CD4-positive, alpha-beta T cell treated with Interleukin-6 at 100 ng/mL for 8 hours (primary cell): ENCODE measurements at places on chromosomes 7 and 10.

- DNase-seq = no peak
These were observed 52.1 kb downstream of the FOXL3 start for GRCh38 chr7:341841-342638.

GRCh38 chr7:88014581-88014980 is 80.5 kb downstream of the ADAM22 start:
- no peak for DNase-seq

GRCh38 chr10:124957404-124957947 is 15.6 kb downstream of the ZRANB1 start:
- no peak for DNase-seq

- no peak for DNase-seq
These were observed at the start of gene TET1 for GRCh38 chr10:68560186-68560942. Gene TET1, plus strand, starts transcription at chr10:68560337. Its CDS starts 12,002 bp downstream, at chr10:68572339.

DNA sequence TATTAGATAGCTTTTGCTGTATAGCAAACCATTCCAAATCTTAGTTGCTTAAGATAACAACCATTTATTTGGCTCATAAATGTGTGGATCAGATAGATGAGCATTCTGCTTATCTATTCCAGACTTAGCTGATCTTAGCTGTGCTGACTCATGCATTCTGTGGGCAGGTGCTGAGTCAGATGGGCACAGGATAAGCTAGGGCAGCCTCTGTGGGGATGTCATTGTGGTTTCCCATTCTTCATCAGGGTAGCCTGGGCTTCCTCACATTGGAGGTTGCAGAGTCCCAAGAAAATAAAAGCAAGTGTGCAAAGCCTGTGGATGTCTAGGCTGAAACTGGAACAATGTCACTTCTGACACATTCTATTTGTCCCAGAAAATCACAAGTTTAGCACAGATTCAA is 917.0 kb downstream of the TYW1 start:
- DNase-seq = no peak

GRCh38 chr10:28118985-28119628 is 120.2 kb upstream of the ODAD2 start:
- no peak for DNase-seq

DNA sequence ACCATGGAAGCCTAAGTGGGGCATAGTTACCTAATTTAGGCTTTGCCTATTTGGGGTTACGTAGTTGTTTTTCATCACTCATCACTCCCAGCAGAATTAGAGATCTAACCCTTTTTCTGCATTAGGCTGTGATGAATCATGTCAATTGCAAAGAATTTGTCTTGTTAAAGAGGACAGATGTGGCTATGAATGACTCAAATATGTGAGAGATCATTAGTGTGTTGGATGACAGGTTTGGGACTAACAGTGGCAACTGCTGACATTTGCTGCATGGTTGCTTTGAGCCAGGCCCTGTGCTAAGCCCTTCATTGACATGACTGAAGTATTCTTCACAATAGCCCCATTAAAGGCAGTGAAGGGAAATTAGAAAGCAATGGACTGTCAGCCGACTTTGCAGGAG is 83.4 kb upstream of the BMPER start:
- DNase-seq = no peak

DNA sequence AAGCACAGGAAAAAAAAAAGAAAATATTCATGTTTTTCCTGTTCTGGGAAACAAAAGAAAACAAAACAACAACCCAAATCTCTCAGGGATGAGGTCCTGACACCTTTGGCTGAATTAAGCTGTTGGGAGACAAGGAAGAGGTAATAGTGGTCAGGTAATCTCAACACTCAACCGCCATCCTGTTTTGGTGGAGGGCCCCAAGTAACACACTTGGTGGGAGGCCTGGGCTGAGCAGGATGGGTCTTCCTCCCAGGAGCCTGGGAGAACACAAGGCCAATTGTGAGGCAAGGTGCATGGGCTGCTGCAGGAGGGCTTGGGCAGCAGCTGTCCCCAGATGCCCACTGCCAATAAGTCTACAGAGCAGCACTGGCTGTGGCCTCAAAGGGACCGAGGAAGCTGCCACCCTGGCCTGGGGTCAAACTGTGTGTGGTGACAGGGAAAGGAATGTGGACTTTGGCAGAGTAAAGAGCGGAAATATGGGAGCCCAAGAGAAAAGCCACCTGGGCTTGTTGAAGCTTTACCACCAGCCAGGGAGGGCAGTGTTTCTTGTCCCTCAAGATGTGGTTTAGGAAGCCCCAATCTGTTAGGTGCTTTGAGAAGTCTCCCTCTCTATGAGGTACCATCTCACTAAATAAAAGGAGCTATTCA is 93.5 kb upstream of the SLC25A13 start:
- DNase-seq = no peak

DNA sequence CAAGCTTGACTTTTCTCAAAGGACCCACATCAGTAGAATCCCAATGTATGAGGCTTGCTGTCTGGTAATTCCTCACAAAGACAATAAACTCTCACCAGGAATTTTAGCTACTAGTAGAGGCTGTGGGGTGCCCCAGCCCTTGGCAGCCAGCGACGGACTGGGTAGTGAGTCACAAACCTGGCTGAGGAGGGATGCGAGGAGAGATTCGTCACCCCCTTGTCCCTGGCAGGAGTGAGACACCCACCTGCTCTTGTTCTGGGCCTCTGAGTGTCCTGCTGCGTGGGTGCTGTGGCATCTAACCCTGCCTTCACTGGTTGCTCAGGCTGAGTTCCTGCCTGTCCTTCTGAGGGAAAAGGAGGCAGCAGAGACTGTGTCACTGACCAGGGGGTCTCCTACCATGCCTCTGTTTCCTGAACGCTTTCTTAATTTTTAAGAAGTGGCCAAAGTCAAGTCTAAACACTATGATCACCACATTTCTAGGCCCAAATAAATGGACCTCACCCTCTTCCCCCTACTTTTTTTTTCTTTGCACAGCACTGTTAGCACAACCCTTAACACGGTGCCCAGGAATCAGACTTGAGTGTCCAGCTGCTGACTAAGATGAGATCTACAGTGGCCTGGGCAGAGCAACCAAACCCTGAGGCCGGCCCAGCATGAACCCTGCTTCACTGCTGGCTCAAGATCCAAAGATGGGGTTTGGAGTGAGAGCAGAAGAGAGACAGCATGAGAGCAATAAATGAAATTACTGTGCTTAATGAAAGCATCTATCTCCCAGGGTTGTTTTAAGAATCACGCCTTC is 146.4 kb downstream of the ANLN start:
- no peak for DNase-seq
